ENCODE measurements at places on chromosomes 3 and 15. TPM values are rescaled to one million over a fixed set of nuclear protein-coding genes. Genes with fewer than 3 reads are reported as not detected.

- no peak overlapping the region for H3K27ac ChIP-seq
- peak; percentile 17 for DNase-seq
- no peaks in the 10 kb centered on the region for H3K36me3 ChIP-seq
- no peak overlapping the region for H3K4me3 ChIP-seq
These were observed 67.8 kb downstream of the UBP1 start for GRCh38 chr3:33372218-33373081.

GRCh38 chr3:181715571-181716340 is 4.0 kb downstream of the SOX2 start:
- no peaks in the 10 kb centered on the region for H3K36me3 ChIP-seq
- H3K27me3 ChIP-seq, result peaks cover 10% of the 10 kb centered on the region
- no peak for DNase-seq
- peaks cover 2% of the 10 kb centered on the region for H3K4me1 ChIP-seq
- H3K27ac ChIP-seq, result no peak overlapping the region
- H3K4me3 ChIP-seq, result no peak overlapping the region

DNA sequence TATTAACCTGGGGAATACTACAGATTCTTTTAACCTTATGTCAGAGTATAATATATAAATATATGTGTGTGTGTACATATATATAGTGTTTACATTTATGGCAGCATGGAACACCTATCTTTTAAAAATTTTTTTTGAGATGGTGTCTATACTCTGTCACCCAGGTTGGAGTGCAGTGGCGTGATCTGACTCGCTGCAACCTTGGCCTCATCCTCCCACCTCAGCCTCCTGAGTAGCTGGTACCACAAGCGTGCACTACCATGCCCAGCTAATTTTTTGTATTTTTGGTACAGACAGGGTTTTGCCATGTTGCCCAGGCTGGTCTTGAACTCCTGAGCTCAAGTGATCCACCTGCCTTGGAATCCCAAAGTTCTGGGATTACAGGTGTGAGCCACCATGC is 18.5 kb upstream of the ERICH6 start:
- H3K27ac ChIP-seq, result no peak overlapping the region
- no peaks in the 10 kb centered on the region for H3K36me3 ChIP-seq
- no peaks in the 10 kb centered on the region for H3K4me1 ChIP-seq
- DNase-seq, result no peak

DNA sequence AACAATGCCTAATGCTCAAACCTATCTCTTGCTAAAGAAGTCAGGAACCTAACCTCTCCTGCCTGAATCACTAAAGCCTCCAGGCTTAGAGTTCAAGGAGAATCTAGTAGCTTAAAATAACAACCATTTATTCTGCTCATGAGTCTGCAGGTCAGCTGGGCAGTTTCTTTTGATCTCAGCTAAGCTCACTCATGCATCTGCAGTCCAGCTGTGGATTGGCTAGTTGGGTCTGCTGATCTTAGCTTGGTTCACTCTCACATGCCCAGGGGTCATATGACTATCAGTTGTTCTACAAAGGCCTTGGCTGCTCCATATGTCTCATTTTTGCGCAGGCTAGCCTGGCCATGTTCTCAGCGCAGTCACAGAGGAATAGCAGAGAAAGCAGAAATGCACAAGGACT is 109.2 kb upstream of the STT3B start:
- no peak overlapping the region for H3K4me3 ChIP-seq
- H3K27ac ChIP-seq, result no peak overlapping the region
- H3K36me3 ChIP-seq, result no peaks in the 10 kb centered on the region
- H3K27me3 ChIP-seq, result no peaks in the 10 kb centered on the region
- no peak for DNase-seq

DNA sequence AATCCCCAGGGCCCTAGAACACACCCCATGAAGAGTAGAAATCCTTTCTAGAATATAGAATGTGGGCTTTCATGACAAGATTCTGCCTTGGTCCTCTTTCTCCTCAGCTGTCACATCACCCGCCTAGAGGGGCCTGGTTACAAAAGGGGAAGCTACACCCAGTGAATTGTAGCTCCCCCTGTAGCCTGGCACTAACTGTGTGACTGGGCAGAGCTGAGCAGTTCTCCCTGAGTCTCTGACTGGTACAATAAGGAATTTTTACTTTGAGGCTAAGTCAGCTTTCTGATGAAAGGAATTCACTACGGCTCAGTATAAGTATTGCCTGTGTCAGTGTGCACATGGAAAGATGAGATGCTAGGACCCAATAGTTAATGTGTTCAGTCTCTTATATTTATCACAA is 28.7 kb upstream of the ZNF148 start:
- DNase-seq, result no peak
- no peak overlapping the region for H3K4me3 ChIP-seq
- H3K4me1 ChIP-seq, result no peaks in the 10 kb centered on the region
- no peaks in the 10 kb centered on the region for H3K27me3 ChIP-seq
- no peaks in the 10 kb centered on the region for H3K36me3 ChIP-seq
- no peak overlapping the region for H3K27ac ChIP-seq

DNA sequence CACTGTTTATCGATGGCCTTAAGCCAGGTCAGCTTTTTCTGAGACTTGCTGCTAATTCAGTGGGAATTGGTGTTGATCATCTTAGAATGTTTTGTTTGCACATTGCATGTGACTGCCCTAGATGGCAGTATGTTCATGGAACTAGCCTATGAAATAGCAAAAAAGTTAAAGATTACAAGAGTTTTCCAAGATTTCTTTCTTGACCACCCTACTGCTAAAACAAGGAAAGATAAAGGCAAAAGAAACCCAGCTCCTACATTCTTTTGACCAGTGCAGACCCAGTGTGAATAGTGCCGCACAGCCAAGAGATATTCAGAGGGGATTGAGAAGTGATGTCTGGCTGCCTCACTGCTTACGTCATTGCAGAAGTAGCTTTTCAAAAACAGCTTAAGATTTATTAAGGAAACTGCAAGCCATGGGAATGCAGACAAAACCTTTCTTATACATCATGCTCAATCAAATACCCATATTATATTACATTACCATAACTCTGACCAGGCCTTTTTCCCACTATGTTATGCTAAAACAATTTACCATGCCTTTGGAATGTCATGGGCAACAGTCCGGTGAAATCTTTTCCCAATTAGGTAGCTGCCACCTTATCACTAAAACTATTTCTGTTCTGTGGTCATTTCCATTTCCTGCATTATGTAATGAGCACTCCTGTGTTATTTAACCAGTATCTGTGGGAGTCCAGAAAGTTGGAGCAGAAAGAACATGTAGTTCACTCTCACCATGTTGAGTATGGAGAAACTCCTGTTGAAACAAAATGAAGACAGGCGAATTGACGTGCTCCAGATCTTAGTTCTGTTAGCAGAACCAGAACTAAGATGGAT is 6.0 kb downstream of the PHLDB2 start:
- no peak overlapping the region for H3K4me3 ChIP-seq
- peaks cover 3% of the 10 kb centered on the region for H3K27me3 ChIP-seq
- H3K27ac ChIP-seq, result no peak overlapping the region
- H3K4me1 ChIP-seq, result peaks cover 5% of the 10 kb centered on the region
- no peak for DNase-seq

DPPA2 gene
- polyA plus RNA-seq, result not detected

ZNF860 gene
- polyA plus RNA-seq, result not detected

CCDC13 gene
- polyA plus RNA-seq, result not detected

DUOXA1 gene
- 0.22 TPM for polyA plus RNA-seq

ZCWPW2 gene
- polyA plus RNA-seq, result 0.67 TPM
